ENCODE measurements at places on chromosomes 6 and 20. TPM values are rescaled to one million over a fixed set of nuclear protein-coding genes. Genes with fewer than 3 reads are reported as not detected.

DNA sequence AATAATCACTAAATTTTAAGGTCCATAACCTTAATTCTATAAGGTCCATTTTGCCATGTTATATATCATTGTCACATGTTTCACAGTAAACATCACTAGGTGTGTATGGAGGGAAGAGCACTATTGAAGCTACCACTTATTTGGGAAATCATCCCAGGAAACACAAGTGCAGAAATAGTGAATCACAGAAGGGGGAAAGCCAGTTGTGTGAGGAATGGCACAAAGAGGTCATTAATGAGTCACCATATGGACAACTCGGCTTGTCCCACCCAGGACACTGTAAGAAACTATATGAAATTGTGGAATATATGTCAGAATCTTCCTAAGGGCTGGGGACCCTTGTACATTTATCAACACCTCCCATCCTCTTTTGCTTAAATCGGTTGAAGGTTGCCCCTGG is 13.7 kb downstream of the BTN3A1 start:
- no peak for DNase-seq

GRCh38 chr6:131063764-131064272 is 773 bp upstream of the EPB41L2 start:
- no peak for DNase-seq

GRCh38 chr6:35381132-35381531 is 38.8 kb downstream of the PPARD start:
- DNase-seq = no peak

DNA sequence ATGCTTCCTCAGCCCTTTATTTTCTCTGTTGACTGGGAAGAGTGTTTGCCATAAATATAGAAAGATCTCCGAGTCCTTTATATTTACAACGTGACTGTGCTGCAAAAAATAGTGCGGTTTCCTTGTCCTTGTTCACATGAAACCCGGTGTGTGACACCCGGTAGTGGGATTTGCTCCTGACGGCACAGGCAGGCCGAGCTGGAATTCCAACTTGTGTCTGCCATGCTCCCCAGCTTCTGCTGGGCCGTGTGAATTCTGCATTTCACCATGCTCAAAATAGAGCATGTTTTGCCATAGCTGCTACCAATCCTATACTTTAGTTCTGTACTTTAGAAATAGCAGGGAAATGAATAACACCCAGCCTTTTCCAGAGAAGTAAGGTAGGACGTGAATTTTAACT is 60.3 kb upstream of the PDE10A start:
- DNase-seq = no peak

GRCh38 chr6:55277646-55278045 is 49.6 kb upstream of the GFRAL start:
- no peak for DNase-seq

GRCh38 chr6:48775157-48775556 is 664.2 kb upstream of the PTCHD4 start:
- no peak for DNase-seq

DNA sequence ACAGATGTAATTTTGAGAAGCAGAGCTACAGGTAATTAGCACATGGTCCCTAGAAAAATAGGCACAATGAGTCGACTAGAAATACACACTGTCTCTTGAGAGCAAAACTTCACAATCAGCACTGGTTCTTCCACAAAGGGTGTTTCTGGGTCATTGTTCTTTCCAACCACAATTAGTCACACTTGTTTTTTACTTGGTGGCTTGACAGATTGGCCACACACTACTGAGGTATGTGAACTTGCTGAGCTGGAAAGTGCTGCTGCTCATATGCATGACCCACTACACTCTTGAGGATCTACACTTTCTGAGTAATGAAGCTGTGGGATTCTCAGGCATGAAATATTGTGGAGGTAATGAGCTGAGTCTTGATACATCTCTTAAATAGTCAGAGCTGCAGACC is 347.7 kb downstream of the BCKDHB start:
- no peak for DNase-seq

GRCh38 chr6:119669221-119669620 is 319.7 kb upstream of the MAN1A1 start:
- DNase-seq = no peak

GRCh38 chr20:17808357-17808756 is 108.6 kb downstream of the BANF2 start:
- DNase-seq = no peak

- no peak for DNase-seq
Measured at GRCh38 chr20:52404671-52405070, 213.1 kb upstream of the ZFP64 start.

- no peak for DNase-seq
Measured at GRCh38 chr6:146938266-146938665, 266.0 kb upstream of the STXBP5 start.

DNA sequence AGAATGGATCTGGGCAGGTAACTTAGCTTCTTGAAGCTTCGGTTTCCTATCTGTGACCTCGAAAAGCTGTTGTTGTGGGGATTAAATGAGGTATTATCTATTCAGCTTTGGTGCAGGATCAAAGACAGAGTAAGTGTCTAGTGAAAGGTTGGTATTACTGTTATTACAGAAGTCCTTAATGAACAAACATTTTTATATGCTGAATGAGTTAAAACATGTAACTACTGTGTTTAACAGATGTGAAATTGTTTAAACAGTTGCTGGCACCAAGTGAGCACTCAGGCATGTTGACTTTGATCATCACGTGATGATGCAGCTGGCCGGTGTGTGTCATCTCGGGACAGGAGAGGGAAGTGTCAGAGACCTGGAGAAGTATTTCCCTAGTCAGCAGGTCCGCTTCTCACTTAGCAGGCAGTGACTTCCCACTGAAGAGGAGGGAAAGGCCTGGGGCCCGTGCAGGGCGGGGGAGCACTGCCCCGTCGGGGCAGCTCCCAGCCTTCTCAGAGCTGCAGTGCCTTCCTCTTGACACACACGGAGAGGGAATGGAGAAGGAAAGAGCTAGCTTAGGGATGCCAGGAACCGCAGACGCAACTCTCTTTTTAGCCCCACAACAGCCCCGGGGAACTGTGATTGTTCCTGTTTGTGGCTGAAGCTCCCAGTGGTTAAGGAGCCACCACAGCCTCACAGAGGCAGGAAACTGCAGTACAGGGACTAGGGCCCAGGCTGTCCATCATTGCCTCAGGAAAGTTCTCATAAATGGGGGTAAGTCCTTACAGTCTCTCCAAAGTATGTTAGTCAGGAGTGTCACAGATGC is 18.0 kb downstream of the TUBB2A start:
- no peak for DNase-seq

Gene NT5E
- total RNA-seq = 15.4 TPM

Gene PHACTR1
- total RNA-seq = 2.8 TPM

Gene HMGCLL1
- not detected for total RNA-seq

Gene CYP39A1
- 0.56 TPM for total RNA-seq

Gene FOXA2
- not detected for total RNA-seq

Gene TBX18
- 13.4 TPM for total RNA-seq

Gene TMEM170B
- 6.6 TPM for total RNA-seq

Measured in SK-MEL-5 (cell line).